Esophagus mucosa (tissue), 1 donor: ENCODE measurements at places on chromosomes 3 and 15. TPM values are rescaled to one million over a fixed set of nuclear protein-coding genes. Genes with fewer than 3 reads are reported as not detected.

PLCB2 gene
- 4.2 TPM for total RNA-seq

C3orf85 gene
- total RNA-seq = not detected

GOLGA8S gene
- total RNA-seq = 0.24 TPM

CCDC51 gene
- 15.3 TPM for total RNA-seq

CNTN4 gene
- 0.68 TPM for total RNA-seq

KCNMB3 gene
- 0.68 TPM for total RNA-seq

HRH1 gene
- total RNA-seq = 4.2 TPM

TM4SF18 gene
- 0.76 TPM for total RNA-seq
